ENCODE measurements at places on chromosomes 12 and 14.

- no peak for DNase-seq
Observed at GRCh38 chr14:88790501-88791251, 2.1 kb downstream of the EML5 start.

DNA sequence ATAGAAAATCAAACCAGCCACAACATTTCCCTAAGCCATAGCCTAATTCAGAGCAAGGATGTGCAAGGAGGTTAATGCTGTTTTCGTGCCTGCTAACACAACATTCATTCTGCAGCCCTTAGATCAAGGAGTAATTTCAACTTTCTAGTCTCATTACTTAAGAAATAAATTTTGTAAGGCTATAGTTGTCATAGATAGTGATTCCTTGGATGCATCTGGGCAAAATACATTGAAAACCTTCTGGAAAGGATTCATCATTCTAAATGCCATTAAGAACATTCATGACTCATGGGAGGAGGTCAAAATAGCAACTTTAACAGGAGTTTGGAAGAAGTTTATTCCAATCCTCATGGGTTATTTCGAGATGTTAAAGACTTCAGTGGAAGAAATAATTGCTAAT is 283.2 kb downstream of the RPAP3 start:
- no peak for DNase-seq

DNA sequence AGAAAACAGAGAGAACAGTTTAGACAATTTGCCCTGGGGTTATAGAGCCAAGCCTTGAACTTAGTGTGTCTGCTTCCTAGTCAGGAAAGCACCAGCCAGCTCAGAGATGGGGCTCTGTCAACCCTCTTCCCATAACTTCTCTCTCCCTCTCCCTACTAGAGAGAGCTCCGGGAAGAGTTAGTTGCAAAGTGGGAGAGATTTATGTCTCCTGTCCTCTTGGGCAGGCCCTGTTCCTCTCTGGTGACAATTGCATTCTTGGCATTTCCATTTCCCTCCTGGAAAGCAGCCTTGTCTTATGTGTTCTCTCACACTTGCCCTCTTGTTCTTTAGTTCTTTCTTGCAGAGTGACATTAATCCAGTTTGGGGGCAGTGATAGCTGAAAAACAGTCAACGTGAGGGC is 42.1 kb upstream of the TUNAR start:
- DNase-seq: no peak

- DNase-seq: no peak
Observed at GRCh38 chr12:59595565-59595882, 305 bp upstream of the SLC16A7 start.

DNA sequence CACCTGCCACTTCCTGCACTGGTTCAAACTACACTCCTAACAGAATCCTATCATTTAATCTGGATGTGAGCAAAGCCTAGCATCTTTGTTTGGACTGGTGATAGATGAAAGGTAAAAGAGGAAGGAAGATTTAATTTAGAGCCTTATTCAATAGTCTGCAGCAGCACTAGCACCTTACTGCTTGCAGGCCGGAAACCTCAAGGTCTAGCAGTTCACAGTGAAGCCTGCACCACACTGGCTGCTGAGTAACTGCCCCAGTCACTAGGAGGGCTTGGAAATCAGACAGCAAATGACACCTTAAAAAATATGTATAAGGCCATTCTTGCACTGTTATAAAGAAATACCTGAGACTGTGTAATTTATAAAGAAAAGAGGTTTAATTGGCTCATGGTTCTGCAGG is 358.0 kb downstream of the DAD1 start:
- no peak for DNase-seq

DNA sequence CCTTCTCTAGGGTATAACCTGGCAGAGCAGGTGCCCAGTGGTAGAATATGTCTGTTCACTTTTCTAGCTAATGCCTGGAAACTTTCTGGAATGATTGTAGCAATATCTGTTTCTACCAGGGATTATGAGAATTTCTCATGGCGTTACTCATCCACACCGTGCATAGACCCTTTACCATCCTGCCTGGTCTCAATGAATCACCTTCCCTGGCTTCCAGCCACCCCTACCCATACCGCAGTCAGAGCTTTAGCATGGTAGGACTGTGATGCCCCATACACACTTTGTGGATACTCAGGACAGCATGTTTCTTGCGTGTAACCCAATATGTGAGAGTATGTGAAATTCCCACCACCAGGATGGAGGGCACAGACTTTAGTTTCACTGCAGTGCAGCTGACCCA is 45.4 kb downstream of the TUNAR start:
- no peak for DNase-seq

- no peak for DNase-seq
Observed at GRCh38 chr12:88062474-88062873, 33.3 kb upstream of the C12orf50 start.

- DNase-seq: no peak
Observed at GRCh38 chr12:14194572-14194971, 170.9 kb upstream of the ATF7IP start.
